ENCODE measurements at places on chromosomes 4 and X. TPM values are rescaled to one million over a fixed set of nuclear protein-coding genes. Genes with fewer than 3 reads are reported as not detected.

DNA sequence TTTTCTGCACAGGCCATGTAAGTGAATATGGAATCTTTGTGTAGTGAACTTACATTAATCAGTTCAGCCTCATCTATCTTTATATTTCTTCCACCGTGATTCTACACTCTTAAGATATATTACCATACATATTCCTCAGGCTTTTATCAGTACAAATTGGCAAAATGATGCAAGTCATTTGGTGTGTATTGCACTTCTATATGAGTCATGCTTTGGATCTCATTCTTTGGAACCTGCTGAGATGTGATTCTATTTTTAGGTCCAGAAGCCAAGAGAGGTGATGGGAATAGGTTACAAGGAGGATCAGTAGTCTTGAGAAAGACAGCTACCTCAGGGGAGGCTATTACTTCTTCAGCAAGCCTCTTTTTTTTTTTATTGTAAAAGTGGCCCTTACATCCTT lies 204.4 kb downstream of the ZNF330 start:
- no peak for DNase-seq

- DNase-seq: no peak
These were observed 185.7 kb upstream of the NRK start for GRCh38 chrX:105636667-105637066.

KCNE5 gene
- 1.9 TPM for total RNA-seq

SATL1 gene
- total RNA-seq: 0.18 TPM

ZCCHC4 gene
- total RNA-seq: 11.5 TPM
